ENCODE measurements at places on chromosomes 16 and 17.

- DNase-seq: no peak
Measured at GRCh38 chr17:26807024-26807423, 486.9 kb upstream of the WSB1 start.

- no peak for DNase-seq
Measured at GRCh38 chr17:46157443-46158062, 35.7 kb downstream of the KANSL1 start.

GRCh38 chr16:85090873-85091521 lies 21.3 kb downstream of the CIBAR2 start:
- no peak for DNase-seq

- DNase-seq: no peak
Measured at GRCh38 chr16:77782694-77783093, 5.7 kb upstream of the VAT1L start.

DNA sequence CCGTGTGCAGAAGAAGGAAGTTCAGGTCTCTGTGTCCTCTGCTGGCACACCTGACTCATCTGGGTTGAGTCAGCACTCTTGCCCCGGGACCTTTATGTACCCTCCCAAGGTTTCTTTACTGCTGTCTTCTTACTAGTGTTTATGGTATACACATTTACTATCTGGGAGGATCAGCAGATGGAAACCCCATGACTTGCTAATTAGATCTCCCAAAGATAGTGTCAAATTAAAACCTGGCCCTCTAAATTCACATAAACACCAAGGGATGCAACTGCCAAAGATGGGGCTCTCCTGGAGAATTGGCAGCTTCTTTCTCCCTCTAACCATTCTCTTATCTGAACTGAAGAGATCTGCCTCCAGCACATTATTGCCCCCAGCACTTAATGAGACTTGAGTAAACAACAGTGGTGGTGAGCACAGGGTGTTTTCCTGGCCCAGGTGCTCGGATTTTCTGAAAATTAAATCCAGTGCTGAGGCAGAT lies 718.1 kb upstream of the SOX9 start:
- DNase-seq: no peak

DNA sequence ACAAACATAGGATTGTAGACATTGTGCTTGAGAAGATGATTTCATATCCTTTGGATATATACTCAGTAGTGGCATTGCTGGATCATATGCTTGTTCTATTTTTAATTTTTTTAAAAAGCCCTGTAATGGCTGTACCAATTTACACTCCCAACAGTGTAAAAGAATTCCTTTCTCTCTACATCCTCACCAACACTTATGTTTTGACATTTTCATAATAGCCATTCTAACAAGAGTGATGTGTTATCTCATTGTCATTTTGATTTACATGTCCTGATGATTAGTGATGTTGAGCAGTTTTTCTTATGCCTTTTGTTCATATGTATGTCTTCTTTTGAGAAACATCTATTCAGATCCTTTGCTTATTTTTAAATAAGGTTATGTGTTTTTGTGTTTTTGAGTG lies 1039.2 kb upstream of the GOT2 start:
- DNase-seq: no peak

DNA sequence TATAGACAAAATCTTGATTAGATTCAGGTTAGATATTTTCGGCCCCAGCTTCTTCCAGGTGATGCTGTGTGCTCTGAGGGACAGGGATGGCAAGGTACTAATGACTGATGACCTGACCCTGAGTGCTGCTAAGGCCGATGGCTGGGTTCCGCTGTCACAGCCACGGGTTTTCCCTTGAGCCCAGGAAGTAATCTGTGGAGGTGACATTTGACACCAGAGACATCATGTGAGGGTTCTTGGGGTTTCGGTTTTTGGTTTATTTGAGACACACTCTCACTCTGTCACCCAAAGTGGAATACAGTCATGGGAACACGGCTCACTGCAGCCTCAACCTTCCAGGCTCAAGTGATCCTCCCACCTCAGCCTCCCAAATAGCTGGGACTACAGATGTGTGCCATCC lies 9.8 kb downstream of the OTOP3 start:
- DNase-seq: no peak

DNA sequence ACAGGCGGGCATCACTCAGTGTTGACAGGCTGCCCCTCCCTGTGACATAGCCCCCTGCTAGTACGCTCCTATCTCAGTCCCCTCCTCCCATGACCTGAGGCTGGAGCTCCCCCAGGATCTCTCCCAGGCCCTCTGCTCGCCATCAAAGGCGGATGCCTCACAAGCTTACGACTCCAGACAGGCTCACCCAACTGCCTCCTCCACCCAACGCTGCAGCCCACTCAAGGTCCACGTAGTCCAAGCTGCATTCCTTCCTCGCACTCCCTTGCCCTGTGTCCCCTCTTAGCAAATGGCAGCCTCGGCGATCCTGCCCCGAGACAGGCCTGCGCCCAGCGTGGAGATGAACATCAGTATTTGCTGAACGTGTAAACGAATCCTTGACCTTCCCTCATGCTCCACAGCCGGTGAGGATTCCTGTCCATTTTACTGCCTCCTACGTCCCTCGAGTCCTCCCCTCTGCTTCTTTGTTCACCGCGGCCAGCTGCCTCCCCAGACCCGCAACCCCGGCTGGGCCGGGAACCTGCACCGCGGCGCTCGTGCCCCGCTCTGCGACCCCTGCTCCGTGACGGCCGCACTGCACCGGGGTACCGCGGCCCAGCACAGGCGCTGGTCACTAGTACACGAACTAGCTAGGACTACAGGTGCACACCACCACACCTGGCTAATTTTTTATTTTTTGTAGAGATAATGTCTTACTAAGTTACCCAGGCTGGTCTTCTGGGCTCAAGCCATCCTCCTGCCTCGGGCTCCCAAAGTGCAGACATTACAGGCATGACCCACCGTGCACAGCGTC lies 838 bp upstream of the TMEM97 start:
- DNase-seq: no peak

- DNase-seq: no peak
Measured at GRCh38 chr17:80650751-80651518, 106.3 kb downstream of the RPTOR start.

DNA sequence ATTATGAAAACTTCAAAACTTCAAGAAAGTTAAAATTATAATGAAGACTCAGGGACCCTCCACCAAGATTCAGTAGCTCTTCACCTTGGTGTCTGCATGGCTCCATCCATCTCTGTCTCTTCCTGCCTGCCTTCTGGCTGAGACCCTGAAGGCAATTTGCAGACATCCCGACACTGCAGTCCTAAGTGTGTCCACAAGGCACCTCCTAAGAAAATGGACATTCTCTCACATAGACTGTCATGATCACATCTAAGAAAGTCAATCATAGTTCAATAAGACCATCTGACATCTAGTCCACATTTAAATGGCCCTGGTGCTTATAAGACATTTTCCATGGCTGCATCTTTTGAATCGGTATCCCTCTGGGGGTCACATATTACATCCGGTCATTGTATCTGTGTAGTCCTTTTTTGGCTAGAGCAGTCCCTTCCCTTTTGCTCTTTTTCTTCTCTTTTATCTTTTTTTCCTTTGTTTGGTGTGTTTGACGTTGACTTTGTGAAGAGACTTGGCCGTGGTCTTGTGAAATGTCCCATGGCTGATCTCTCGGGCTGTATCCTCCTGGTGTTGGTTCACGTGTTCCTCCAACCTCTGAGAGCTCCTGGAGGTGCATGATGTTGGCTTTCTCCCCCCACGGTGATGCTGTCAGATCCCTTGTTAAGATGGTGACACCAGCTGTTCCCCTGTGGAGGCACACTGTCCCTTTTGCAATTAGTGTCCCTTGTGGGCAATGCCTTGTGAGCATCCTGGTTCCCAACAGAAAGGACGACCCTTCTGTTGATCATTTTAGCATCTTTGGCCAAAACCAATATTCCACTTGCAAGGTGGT lies 5.0 kb upstream of the TNFRSF13B start:
- no peak for DNase-seq

DNA sequence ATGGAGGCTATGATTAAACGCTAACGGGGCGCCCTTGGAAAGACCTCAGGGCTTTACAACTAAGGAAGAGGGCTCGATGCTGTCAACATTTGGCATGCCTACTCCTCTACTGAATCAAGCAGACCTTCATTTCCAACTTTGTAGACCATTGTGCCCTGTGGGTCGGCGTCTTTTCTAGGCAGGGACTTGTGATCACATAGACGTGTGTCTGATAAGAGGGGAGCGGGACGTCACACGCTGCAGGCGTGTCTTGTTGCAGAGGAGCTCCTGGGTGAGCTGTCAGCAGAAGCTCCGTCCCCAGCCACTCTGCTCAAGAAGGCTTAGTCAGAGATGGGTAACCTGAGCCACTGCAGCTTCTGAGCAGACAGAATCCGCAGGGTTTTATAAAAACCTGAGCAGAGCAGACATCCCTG lies 2.8 kb downstream of the MAPK8IP3 start:
- no peak for DNase-seq

DNA sequence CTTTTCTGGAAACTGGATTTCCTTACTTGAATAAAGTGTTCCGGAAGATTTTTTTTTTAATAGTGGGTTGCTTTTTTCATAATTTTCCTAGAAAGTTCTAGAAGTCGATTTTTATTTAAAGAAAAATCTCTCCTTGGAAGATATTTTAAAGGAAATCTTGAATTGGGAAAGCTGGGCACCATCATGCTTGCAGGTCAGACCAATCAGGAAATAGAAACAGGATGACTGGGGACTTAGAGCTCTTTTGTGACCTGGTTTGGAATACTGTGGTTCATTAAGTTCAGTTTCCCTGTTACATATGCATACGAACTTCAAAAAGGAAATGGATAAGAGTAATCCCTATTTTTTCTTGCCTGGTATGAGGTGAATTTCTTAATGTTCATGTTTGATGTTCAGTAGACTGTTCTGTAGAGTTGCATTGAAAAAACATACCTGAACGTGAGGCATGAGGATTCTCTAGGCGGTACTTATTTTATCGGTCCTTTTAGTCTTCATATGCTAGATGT lies 1.2 kb downstream of the NFATC3 start:
- no peak for DNase-seq

- no peak for DNase-seq
Measured at GRCh38 chr17:35984140-35984539, 2.4 kb downstream of the CCL14 start.

DNA sequence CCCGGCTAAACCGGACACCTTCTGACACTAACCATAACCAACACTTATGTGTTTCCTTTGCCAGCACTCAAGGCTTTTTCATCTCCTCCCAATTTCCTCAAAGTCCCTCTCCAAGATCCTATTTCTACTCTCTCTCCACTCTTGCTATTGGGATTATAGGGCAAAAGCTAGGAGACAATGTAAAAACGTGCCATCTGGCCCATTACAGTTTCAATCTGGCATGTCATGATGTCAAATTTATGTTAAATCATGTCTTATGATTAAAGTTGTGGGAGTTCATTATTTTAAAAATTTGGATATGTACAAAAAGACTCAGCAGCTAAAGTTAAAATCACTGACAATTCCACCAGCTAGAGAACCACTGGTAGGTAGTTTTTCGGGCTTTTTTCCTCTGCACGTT lies 77.3 kb downstream of the ZFHX3 start:
- DNase-seq: no peak

- DNase-seq: no peak
Measured at GRCh38 chr16:89476811-89477261, 13.5 kb downstream of the ANKRD11 start.

All from T follicular helper cell (primary cell).